MV-4-11 (cell line): ENCODE measurements at places on chromosomes 1 and 21.
A peak's percentile ranks its signal among the peaks of the same experiment; 100 is the strongest.

DNA sequence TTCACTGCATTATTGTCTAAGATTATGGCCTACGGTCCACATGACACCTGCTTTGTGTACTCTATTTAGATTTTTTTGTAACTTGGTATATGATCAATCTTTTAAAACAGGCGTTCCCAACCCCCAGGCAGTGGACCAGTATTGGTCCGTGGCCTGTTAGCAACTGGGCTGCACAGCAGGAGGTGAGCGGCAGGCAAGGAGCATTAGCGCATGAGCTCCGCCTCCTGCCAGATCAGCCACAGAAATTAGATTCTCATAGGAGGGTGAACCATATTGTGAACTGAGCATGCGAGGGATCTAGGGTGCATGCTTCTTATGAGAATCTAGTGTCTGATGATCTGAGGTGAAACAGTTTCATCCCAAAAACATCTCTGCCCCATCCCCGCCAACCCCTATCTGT lies 228.4 kb upstream of the NR5A2 start:
- no peak for DNase-seq

GRCh38 chr1:119442756-119443155 lies 27.8 kb downstream of the HSD3B2 start:
- no peak for DNase-seq

- DNase-seq: no peak
These were observed 164.9 kb downstream of the PTBP2 start for GRCh38 chr1:96886474-96886873.

DNA sequence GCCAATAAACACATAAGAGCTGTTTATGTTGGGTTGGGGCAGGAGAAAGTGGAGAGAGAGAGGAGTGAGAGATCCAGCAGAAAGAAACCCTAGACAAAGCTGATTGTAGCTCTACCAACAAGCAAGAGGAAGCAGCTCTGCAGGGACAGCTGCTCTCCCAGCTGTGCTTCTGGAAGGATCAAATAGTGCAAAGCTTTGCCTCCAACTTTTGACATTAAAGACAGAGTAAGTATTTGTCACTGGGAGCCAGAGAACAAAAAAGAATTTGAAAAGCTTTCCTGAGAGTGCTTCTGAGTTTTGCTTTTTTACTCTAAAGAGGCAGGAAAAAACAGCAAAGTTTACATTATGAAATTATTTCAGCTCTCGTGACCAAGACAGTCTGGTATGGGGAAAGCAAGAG lies 28.5 kb upstream of the C1orf198 start:
- DNase-seq: no peak

GRCh38 chr1:24426744-24427544 lies 11.3 kb downstream of the NIPAL3 start:
- DNase-seq: no peak

- no peak for DNase-seq
These were observed 85.5 kb downstream of the SYT2 start for GRCh38 chr1:202624781-202625108.

DNA sequence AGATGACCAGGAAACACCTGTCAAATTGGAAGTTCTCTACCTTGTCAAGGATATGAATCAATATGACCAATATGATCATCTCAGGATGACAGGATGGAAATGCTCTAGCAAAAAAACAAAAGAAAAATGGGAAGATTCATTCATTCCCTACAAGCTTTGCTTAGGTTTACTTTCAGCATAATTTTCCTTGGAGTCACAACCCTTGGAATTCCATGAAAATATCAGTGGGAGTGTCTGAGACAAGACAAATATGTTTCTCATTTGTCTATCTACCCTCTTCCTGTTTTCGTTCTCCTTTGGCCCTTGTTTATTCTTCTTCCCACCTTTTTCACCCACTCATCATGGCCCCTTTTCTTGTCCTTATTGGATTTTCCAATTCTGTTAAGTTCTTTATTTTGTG lies 50.6 kb downstream of the COLGALT2 start:
- DNase-seq: no peak

GRCh38 chr1:229340496-229340895 lies 2.4 kb downstream of the CCSAP start:
- DNase-seq: no peak

GRCh38 chr21:33434770-33435360 lies 31.7 kb downstream of the IFNGR2 start:
- DNase-seq: peak; percentile 99

DNA sequence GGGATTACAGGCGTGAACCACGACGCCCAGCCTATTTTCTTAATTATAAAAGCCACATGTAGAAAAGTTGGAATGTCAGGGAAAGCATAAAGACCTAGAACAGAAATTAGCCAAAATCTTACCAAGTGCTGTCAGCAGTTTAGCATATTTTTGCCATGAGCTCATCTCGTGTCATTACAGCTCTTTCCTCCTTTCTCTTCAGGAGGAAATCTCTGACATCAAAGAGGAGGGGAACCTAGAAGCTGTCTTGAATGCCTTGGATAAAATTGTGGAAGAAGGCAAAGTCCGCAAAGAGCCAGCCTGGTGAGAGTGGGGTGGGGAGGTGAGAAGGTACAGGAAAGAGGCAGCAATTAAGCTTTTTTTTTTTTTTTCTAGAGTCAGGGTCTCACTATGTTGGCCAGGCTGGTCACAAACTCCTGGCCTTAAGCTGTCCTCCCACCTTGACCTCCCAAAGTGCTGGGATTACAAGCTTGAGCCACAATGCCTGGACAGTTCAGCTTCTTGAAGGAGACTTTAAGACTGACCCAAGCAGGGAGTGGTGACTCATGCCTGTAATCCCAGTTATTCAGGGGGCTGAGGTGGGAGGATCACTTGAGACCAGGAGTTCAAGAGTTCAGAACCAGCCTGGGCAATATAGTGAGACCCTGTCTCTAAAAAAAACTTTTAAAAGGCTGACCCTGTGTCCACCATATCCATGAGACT lies 8.4 kb upstream of the BGLAP start:
- no peak for DNase-seq

- peak; percentile 47 for DNase-seq
These were observed 54.1 kb upstream of the SAMD11 start for GRCh38 chr1:869499-870244.

DNA sequence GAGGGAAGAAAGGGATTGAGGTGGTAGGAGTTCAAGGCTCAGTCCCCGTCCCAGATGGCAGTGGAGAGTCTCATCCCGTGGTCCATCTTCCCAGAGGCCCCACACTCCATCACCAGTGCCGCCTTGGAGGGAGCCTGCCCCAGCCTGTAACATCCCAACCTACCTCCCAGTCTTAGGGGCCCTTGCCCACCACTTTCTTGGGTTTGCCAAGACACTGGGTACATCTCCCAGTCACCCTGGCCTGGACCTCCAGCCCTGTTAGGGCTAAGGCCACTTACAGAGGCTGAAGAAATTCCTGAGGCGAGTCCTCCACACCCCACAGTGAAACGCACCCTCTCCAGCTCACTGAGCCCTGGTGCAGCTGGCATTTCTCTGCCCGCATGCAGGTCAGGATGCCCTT lies 3.3 kb downstream of the TMEM200B start:
- DNase-seq: no peak

DNA sequence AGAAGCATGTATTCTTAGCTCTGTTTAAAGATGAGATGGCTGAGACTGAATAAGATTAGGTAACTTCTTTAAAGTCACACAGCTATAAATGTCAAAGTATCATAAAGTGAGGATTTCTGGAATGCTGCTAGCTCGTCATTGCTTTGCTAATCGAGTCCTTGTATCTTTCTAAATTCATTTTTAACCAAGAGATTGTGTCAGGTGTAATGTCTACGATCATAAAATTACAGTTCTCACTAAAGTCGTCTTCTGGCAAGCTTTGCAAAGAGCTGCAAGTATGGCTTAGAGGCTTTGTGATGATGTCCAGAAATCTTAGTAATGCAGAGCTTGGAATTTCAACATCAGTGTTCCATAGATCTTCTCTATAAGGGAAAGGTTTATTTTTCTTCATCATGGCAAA lies 569.8 kb downstream of the LMO4 start:
- no peak for DNase-seq

- DNase-seq: peak; percentile 49
These were observed 35.8 kb downstream of the LDLRAD1 start for GRCh38 chr1:53982034-53982762.

- no peak for DNase-seq
These were observed 92.8 kb downstream of the JAK1 start for GRCh38 chr1:64873576-64873975.

DNA sequence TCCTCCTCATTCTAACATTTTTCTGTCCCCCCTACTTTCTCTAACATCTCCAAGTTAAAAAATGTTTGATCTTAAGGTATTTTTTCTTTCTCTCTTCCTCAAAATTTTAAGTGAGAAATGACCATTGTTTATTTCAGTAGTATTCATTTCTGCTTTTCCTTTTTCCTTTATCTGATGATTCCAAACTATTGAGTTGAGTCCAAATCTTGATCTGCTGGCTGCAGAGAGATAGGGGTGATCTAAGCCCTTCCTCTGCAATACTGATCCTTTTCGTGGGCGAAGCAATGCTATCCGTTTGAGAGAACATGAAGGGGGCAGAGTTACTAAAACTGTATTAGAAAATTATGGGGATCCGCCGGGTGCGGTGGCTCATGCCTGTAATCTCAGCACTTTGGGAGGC lies 516 bp upstream of the NMNAT2 start:
- no peak for DNase-seq

DNA sequence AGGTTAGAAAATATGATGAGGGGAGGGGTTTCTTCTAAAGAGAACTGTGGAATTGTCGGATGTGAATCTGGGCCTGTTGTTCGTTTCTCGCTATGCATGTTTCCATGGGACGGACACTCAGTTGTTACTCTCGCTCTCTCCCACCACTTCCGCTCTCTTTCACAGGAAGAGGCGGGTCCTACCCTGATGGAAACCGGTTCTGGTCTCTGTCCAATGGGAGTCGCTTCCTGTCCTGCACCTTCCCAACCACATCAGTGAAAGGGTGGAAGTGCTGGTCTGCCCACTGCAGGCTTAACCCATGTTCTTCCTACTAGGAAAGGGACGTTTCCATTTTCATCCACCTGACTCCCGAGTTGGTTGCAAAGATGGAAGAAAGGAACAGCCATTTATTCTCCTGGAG lies 119.4 kb downstream of the KCNJ15 start:
- no peak for DNase-seq

GRCh38 chr1:81208441-81208840 lies 592.3 kb upstream of the ADGRL2 start:
- peak; percentile 88 for DNase-seq

- DNase-seq: peak; percentile 32
These were observed 147.0 kb downstream of the GABPA start for GRCh38 chr21:25881524-25882376.

DNA sequence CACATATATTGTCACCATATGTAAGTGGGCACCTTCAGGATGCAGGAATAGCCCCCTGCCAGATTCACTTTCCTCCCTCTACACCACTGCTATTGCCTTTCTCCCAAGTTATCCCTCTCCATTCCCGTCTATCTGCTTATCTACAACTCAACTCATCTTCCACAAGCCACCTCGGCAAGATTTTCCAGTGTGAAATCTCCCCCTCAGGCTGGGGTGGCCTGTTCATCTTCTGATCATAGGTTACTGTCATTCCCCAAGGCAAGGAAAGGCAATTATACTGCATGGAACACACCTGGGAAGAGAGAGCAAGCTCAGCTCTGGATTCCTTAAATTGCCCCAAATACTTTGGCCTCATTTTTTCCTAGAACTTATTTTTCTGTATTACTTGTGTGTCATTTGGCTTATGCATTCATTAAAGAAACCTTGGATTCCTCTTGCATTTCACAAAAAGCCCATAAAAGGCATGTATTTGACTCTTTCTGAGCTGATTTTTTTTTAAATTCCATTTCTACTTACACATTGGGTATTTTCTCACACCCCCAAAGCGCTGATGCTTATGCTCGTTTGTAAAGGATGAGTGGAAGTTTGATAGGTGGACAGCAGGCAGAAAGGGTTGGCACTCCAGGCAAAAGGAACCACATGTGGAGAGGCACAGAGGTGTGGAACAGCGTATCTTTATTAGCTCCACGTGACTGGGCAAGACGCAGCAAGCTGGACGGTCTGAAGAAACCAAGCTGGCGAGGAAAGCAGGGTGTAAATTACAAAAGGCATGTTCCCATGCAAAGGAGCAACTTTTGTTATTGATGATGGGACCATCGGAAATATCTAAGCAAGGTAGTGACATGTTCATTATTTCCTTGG lies 169.7 kb upstream of the RAB4A start:
- DNase-seq: no peak

DNA sequence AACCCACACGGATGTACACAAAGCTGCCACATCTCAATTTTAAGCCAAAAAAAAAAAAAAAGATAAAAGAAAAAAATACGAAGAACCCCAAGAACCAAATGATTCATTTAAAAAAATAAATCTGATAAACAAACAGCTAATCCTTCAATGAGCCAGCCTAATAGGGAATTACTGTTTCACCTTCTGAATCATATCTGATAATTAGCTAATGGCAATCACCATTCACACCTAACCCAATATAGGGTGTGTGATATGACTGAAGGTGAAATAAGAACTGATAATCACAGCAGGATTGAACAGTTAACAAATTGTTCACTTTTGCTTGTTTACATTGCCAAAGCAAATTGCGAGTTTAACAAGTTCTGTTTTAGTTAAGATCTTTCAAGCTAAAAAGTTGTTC lies 61.4 kb downstream of the LAMC2 start:
- DNase-seq: no peak
